ENCODE measurements at places on chromosomes 6 and 20.

DNA sequence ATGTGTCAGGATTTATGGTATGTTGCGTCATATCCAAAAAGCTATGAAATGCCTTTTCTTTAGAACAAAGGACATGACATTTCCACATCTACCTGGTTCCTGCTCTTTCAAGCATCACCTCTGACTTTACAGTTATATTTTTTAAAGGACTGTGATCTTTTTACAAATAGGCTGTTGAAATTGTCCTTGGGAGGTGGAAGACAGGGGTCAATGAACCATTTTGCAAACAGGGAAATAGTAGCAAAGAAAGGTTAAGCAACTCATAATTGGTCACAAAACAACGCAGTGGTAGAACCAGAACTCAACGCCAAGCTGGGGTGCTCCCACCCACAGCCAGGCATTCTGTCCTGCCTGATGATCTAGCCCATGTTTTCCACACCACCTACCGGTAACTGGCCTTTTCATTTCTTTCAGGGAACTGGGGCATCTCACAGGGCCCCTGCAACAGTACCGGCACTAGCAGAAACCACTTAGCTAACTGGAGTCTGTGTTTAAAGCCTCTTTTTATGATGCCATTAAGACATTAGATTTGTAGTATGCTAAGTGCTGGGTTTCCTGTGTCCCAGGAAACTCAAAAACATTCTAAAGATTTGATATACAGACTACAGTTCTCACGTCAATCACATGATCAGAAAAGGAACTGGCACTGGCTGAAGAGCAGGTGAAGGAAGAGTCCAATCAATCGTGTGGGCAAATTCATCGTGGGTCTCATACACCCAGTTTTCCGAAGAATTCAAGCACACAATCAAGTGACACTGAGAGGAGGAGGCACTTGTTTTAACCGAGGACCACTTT, 13.9 kb downstream of the ZNF217 start:
- DNase-seq = no peak

DNA sequence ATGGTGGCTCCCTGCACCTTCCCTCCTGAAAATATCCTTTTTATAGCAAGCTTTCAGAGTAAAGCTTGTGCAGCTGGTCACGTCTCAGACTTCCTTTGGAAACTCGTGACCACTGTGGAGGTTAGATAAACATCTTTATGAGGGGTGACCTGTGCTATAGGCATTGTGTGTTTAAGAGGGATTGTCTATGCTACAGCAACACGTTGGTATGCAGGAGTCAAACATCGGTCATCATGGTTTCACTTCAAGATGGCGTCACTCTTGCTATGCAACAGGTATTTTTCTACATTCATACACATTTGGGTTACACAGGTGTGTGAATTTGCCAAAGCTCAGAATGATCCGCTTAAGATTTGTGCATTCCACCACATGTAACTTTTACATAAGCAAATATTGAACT, 14.6 kb upstream of the BLCAP start:
- DNase-seq = no peak

DNA sequence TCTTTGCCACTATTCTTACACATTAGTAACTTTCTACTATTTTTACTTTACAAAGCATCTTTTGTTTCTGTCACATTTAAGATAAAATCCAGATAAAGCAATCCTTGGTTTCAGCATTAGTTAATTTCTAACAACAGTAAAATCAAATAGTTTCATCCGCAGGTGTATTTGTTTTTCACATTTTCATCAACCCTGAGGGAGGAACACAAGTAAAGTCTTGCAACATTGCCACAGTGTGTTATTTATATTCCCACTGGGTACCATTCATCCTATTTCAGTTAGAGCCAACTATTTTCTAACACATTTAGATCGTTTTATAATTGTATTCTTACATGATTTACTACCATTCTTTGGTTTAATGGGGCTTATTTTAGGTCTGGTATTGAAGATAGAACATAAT, 908.7 kb upstream of the CITED2 start:
- DNase-seq = no peak

GRCh38 chr20:62119591-62120364, 2.5 kb upstream of the LSM14B start:
- no peak for DNase-seq

DNA sequence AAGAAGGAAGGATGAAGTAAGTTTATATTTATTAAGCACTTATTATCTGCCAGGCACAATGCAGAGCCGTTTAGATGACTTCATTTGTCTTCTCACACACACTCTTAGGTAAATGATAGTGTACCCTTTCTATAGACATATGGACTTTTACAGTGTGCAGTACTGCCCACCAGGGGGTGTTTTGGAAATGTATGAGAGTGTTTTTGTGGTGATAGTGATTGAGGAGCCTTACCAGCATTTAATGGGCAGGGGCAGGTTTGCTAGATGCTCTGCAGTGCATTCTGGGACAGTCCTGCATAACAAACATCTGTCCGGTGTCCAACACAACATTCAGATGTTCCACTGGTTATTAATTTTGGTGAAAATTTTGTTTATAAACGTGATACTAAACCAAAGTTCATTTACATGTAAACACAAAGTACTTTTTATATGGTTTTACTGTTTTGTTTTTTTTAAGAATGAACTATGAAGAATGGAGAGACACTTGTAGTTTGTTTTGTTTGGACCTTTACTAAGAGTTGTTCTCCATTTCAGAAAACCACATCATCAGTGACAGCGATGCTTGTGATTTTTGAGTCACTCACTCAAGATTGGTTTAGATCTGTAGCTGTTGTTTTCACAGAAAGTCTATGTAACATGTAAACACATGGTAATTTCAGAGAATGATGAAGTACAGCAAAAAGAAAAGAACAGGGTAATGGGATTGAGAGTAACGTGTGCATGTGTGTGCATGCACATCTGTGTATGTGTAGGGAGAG, 19.9 kb downstream of the KCNS1 start:
- DNase-seq = no peak

GRCh38 chr6:150099546-150099945, 30.6 kb upstream of the ULBP3 start:
- DNase-seq = no peak

DNA sequence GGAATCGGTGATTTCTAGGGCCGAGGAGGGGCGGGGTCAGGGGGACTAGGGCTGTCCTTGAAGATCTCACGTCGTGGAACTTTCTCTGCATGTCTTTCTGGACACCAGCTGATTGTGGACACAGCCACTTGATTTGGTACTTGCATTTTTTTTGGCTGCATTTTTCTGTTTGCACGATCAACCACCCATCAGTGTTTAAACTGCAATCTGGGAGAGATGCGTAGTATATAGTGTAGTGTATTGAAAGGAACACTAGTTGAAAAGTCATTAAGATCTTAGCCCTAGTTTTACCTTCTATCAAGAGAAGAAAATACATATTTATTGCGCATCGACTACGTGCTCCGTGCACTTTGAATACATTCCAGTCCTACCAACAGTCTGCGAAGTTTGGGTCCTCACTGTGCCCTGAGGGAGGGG, 657 bp downstream of the NT5DC1 start:
- no peak for DNase-seq

DNA sequence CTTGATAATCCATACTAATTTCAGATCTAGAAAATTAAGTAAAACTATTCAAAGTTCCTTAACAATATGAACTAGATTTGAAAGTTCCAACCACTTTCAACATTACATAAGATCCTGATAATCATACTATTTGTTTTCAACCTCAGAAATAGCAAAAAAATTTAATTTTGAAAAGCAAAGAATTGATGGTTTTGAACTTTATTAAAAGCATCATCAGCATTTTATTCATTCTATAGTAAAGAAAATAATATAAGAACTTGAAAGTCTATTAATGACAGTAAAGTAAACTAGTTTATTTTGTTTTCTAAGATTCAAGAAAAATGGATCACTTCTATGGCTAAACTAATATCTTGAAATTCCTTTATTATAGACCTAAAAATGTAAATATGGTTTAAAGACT, 26.8 kb downstream of the EYS start:
- no peak for DNase-seq

DNA sequence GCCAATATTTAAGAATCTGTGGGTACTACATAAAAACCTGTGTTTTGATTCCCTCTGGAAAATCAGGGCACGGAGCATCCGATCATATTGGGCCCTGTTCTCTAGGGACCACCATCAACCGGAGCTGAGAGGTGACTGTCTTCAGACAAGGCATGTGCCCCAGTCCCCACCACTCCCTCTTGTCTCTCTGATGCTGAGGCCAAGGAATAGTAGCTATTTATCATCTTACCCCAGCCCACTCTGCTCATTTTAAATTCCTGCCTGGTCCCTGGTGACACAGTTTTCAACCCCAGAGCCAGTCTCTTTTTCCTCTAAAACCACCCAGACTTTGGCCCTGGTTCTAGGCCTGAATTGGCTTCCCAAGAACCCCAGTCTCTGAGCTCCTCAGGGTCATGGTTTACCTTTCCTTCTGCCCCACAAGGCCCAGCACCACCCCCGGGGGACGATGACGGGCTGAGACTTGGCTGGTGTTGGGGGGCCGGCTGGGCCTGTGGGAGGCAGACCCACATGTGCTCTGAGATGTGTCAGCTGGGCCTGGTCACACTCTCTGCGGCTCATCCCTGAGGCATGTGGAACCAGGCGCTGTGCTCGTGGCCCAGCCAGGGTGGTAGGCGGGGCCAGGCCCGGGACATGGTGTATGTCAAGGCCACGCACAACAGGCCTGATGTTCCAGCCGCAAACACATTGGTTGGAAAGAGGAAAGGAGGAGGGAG, 114.4 kb downstream of the CEBPB start:
- peak; percentile 94 for DNase-seq

GRCh38 chr6:34181908-34182307, 36.0 kb upstream of the GRM4 start:
- no peak for DNase-seq

GRCh38 chr6:82371799-82372546, 8.4 kb downstream of the TPBG start:
- peak; percentile 17 for DNase-seq

DNA sequence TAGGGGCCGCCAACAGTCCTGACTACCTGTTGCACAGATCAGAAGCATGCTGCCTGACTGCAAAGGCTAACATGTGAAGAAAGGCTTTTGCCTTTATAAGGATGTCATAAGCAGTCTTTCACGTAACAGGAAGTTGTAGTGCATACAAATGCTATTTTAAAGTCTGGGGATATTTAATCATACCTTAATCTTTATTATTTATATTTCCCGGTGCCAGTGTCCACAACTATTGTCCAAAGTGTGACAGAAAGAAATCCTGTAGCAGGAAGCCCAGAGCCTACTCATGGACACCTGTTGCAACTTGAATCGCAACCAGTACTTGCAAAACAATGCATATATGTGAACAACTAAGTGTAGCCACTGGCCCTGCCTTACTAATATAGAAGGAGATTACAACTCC, 235.8 kb downstream of the ALDH8A1 start:
- no peak for DNase-seq

DNA sequence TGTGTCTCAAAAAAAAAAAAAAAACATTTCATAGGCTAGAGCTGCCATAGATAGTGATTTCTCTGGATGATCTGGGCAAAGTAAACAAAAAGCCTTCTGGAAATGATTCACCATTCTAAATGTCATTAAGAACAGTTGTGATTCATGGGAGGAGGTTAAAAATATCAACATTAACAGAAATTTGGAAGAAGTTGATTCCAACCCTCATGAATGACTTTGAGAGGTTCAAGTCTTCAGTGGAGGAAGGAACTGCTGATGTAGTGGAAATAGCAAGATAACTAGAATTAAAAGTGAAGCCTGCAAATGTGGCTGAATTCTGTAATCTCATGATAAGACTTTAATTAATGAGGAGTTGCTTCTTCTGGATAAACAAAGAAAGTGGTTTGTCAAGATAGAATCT, 26.8 kb upstream of the MMP24 start:
- no peak for DNase-seq

DNA sequence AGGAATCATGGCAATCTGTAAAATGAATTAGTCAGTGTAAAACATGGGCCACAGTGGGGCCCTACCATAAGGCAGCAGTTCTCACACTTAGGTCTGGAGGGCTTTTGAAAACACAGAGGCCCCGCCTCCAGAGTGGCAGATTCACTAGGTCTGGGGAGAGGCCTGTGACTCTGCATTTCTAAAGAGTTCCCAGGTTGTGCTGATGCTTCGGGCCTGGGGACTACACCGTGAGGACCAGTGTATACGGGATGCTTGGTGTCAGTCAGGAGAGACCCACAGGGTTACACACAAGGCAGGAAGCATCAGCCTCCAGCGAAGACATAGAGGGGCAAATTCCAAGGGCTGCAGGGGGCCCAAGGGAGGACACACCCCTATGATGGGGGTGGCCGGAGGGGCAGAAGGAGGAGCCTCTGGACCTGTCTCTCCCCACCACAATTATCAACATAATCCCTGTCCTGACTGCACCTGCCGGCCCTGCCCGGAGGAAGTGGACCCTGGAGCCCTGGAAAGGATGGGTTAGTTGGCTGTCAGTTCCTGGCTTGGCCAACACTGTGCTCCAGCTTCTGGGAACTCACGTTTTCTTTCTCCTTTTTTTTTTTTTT, 46.7 kb downstream of the FGD2 start:
- no peak for DNase-seq

- peak; percentile 97 for DNase-seq
Observed at GRCh38 chr20:36116807-36117441, 37.6 kb upstream of the EPB41L1 start.

DNA sequence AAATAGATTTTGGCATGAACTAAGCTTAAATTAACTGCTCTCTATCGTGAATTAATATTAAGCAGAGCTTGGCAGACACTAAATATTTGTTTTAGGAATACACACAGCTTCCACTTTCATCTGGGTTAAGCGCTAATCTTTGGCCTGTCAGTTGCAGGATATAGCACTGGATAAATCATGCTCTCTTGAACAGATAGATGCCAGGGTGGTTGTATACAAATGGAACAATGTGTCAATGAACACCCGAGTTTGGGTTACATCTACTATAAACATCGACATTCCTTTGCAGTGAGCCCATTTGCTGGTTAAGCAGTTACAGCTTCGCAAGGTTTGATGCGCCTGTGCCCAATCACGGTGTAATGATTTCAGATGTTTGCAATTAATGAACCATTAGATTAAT, 338.2 kb upstream of the ZFP64 start:
- DNase-seq = peak; percentile 63

GRCh38 chr20:36112112-36112511, 42.4 kb upstream of the EPB41L1 start:
- no peak for DNase-seq

- DNase-seq = no peak
Observed at GRCh38 chr6:2081155-2082138, 164.0 kb downstream of the GMDS start.

- no peak for DNase-seq
Observed at GRCh38 chr20:41119614-41120561, 17.5 kb upstream of the PLCG1 start.

- peak; percentile 49 for DNase-seq
Observed at GRCh38 chr6:35370785-35371493, 28.6 kb downstream of the PPARD start.

- DNase-seq = no peak
Observed at GRCh38 chr20:43899274-43900120, 15.2 kb upstream of the TOX2 start.

GRCh38 chr6:84618836-84619235, 145.6 kb downstream of the TBX18 start:
- DNase-seq = no peak

- no peak for DNase-seq
Observed at GRCh38 chr6:53426667-53427270, 78.0 kb upstream of the ELOVL5 start.

Data from AG08395 (cell line).